ENCODE measurements at places on chromosomes 13 and 19. TPM values are rescaled to one million over a fixed set of nuclear protein-coding genes. Genes with fewer than 3 reads are reported as not detected.

- no peak for DNase-seq
Measured at GRCh38 chr13:50850445-50850844, 7.0 kb upstream of the DLEU7 start.

DNA sequence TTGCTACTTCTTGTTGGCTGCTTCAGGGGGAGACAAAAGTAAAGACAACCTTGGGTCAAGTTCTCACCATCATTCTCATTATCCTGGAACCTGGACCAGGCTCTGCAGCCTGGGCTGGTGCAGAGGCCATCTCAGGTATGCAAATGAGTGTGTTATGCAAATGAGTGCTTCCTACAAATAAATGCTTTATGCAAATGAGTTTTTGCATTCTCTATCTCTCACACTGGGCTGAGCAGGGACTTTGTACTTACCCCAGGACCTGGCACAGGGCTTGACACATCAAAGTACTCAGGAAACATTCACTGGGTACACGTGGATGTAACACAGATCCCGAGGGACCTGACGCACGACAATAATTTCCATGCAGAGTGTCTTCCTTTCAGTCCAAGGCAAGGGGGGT, 103.0 kb downstream of the DNAJC15 start:
- DNase-seq, result no peak

- no peak for DNase-seq
Measured at GRCh38 chr19:38664503-38665211, 17.2 kb downstream of the ACTN4 start.

GRCh38 chr19:11420429-11421370, 1.6 kb upstream of the RGL3 start:
- peak; percentile 78 for DNase-seq

DNA sequence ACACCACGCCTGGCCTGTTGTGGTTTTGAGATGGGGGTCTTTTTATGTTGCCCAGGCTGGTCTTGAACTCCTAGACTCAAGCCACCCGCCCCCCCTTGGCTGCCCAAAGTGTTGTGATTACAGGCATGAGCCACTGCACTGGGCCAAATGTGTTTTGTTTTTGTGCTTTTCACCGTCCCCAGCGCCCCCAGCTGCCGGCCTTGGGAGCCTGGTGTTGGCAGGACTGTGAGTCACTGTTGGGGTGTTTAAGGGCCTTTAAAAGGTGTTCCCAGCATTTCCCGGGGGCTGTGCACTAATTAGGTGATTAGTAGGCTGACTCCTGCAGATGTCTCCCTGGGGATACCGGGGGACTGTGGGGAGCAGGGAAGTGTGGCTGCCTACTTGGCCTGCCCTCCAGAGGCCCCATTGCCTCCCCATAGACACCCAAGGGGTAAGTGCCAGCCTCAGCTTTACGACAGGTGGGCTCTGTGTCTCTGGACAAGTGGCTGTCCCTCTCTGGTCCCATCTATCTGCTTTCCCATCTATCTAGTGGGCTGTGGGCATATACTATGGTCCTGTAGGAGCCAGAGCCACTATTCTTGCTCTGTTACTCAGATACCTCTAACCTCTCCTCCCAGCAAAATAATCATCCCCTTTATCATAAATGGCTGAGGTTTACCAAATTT, 11.8 kb upstream of the TLE5 start:
- no peak for DNase-seq

DNA sequence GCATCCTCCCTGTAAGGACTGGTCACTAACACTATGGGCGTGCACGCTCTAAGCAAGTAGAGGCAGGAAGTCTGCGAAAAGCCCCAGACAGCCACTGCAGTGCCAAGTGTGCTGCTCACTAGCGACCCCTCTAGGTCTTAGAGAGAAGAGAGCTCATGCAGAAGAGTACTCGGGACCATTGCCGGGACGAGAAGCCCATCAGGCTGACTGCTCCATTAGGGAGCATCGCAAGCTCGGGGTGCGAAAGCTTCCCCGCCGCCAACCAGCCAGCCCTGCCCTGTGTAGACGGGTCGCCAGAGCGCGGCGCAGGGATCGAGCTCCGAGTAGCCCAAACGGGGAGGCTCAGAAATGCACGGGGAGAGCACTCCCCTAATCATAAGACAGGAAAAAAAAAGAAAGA, 16.6 kb downstream of the POU4F1 start:
- DNase-seq, result no peak

GRCh38 chr19:29092712-29093552, 120.0 kb downstream of the UQCRFS1 start:
- no peak for DNase-seq

DNA sequence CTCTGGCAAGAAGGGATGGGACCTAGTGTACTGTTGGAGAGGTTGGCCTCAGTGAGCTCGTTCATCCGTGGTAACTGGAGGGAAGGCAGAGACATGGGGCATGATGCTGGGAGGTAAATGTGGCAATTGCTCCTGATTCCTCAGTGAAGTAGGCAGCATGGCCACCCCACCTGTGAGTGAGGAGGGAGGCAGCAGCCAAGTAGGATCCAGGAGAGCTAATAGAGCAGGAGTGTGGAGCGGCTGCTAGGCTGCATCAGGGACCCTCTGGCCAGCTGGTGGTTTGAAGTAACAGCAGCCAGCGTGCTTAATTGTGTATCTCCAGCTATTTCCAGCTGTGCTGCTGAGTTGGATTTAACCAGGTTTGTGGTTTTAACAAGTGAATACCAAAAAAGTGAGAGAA, 24.7 kb downstream of the TM9SF2 start:
- DNase-seq, result no peak

DNA sequence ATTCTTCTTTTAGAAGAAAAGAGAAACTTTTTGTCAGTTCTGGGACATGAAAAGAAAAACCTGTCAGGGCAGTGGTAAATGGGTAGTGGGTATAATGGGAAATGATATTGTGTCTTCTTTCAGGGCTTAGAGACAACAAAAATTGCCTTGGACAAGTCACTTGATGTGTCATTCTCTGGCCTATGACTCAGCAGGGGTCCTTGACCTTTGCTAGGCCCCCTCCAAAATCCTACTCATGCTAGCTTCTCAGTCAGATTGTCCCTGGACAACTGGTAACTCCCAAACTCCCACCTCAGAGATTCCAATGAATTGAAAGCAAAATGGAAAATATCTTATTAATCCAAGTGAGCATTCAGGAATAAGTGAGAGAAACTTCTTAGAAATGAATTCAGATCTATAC, 258.8 kb upstream of the SPRY2 start:
- no peak for DNase-seq

DNA sequence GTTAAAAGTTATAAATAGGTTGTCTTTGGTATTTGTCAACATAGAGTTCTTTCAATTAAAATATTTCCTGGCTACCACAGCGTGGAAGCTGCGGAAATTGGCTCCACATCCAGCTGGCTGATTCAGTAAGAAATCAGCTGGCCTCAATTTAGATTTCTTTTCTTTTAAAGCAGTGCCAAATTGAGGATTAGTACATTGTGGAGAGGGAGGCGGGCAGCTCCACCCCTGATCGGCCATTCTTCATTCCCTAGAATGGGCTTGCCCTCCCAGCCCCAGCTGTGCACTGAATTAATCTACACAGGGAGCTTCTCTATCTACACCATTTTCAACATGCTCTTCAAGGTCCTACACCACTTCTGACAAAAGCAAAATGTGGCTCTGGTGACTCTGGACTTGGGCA, 624.8 kb downstream of the DACH1 start:
- no peak for DNase-seq

The TLE2 gene
- 35.9 TPM for polyA plus RNA-seq

The TBXA2R gene
- 2.9 TPM for polyA plus RNA-seq

The OVOL3 gene
- polyA plus RNA-seq, result not detected

The CYP2A7 gene
- polyA plus RNA-seq, result not detected

All from heart right ventricle (tissue), 16 donors.